ENCODE measurements at places on chromosomes 11 and 22.

GRCh38 chr11:120340529-120340928 is 4.3 kb downstream of the ARHGEF12 start:
- DNase-seq: no peak

DNA sequence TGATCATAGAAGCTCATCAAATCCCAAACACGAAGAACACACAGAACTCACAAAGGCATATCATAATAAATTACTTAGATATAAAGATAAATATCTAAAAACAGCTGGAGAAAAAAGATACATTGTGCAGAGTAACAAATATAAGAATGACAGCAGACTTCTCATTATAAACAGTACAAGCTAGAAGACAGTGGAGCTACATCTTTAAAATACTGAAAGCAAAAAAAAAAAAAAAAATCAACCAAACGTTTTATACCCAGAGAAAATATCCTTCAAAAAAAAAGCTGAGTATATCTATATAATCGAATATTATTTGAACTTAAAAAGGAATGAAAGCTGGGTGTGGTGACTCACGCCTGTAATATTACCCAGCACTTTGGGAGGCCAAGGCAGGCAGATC is 90.0 kb downstream of the SBF2 start:
- no peak for DNase-seq

DNA sequence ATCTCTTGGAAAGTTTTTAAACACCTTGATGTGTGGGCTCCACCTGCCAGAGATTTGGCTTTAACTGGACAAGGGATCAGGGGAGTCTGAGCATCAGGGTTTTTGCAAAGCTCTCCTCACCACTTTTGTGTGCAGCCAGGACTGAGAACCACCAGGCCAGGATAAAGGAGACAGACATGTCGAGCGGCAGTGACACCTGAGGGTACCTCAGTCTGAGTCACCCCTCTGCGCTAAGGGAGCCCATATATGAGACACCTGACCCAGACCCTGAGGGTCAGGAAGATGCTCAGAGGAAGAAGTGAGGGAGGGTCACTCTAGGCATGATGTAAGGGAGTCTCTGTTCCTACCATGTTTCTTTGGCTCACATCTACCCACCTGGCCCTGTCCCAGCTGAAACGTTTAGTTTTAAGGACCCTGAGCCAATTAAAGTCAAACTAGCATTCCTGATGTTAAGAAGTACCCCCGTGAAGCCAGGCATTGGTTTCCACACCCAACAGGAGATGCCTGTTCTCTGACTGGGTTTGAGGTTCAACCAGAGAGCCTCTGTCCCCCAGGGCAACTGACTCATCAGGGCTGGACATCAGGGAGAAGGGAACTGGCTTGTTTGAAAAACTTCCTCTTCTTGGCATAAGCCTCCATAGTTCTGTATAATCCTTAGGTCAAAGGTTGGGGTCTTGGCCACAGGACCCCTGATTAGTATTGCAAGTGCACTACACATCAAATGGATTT is 72.4 kb upstream of the BIRC3 start:
- DNase-seq: peak; percentile 53

DNA sequence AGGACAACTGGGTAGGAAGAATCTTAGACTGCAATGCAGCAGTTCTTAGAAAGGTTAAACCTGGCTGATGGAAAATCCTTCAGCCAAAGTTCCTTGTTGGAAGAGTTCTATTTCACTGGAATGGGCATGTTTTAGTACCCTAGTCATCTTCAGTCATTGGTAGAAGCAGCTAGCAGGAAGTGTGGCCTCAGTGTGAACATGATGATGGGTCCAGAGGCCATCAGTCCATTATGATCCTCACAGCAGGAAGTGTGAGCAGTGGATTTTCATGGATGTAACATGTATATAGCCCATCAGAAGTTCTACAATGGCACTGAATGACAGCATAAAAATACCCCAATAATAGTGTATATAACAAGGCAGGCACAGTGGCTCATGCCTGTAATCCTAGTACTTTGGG is 35.9 kb upstream of the PDE3B start:
- DNase-seq: no peak

GRCh38 chr11:19560156-19560555 is 152.5 kb upstream of the NAV2 start:
- no peak for DNase-seq

DNA sequence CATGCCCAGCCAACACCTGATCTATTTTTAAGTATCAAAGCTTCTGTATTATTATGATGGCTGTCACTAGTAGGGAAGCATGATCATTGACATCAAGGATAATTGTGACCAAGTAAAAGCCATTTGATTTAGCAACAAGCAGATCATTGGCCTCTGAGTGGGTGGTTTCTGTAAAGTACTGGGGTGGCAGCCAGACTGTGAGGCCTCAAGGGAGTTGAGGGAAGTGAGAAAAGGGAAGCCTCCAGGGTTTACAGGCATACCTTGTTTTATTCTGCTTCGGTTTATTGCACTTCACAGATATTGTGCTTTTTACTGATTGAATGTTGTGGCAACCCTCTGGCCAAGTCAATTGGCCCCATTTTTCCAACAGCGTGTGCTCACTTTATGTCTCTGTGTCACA is 60.1 kb downstream of the PRR5L start:
- DNase-seq: no peak

DNA sequence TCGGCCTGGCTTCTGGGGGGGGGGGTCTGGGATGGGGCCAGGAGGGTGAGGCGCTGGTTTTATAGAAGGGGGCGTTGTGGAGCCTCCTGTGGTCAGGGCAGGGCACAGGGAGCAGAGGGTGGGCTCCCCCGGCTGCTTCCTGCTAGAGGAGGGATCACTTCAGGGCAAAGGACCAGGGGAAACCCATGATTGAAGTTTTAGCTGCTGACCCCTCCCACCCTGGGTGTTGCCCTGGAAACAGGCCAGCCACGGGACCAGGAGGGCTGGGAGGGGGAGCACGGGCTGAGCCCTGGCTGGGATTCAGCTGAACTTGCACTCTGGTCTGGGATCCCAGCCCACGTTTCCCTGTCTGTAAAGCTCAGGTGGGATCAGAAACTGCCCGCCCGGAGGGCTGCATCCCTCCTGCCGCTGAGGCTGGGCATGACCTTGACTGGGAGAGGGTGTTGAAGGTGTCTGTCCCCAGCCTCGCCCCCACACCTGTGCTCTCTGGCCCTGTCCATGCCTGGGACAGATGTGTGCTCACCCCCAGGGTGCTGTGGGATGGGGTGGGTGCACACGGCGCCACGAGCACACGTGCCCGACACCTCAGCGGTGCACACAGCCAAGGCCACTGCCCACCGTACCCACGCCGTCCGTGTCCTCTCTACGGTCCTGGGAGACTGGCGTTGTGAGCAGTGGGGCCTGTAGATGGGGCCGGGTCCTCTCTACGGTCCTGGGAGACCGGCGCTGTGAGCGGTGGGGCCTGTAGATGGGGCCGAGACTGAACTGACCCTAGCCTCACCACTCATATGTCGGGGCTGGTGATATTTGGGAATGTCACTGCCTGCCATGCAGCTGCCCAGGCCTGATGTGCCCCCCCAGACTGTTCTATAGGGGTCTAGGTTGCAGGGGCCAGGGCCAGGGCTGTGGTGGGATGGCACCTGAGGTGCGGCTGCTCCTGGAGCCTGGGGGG is 2.3 kb downstream of the TSPAN4 start:
- DNase-seq: no peak

DNA sequence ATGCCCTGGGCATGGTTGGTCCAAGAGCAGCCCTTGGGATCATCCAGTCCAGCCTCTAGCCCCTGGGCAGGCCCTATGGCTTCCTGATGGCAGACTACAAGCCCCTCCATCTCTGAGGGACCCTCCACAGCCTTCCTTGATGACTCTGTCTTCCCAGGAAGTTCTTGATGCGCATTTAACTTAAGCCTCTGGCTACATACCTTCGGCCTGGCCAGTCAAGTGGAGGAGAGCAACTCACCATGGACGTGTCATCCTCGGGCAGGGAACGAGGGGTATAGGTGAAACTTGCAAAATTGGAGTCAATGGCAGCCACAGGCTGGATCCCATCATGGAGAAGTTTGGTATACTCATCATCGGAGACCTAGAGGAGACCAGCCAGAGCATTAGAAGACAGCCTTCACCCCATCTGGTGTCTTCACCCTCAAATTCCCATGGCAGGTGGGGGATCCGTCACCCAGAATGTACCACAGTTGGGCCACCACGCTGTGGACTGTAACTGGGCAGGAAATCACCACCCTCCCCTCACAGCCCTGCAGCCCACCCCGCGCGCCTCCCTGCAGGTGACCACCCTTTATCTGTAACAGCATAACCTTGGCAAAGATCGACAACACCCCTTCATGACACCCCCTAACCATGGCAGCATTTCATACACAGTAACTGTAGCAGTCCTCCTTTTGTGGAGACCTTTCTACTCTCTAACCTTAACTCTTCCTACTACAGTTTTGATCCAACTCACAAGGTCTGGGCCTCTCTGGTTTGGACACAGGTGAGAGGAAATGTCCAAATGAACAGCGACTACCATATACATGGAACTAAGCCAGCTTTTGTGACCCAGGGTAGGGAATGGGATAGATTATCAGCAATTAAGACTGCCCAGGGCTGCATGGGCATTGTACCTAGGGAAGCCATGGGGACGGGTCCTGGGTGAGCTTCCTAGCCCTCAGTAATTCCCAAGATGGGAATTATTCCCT is 91.7 kb downstream of the PDE2A start:
- no peak for DNase-seq

GRCh38 chr22:22817468-22818201 is 70.0 kb upstream of the IGLL5 start:
- DNase-seq: no peak

DNA sequence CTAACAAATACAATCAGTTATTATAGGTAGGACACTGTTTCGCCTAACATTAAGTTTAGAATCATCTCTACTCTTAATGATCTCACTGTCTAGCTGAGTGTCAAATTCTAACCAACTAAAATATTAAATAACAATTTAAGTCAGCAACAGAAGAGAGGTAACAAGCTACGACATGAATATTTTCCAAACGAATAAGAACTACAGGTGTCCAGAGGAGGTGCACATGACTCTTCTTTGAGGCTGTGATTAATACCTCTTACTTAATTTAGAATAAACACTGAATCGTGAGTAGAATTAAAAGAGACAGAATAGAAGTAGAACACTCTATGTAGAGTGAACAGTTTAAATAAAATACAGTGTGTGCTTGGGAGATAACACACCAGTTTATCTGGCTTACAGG is 619.0 kb upstream of the ARHGAP42 start:
- no peak for DNase-seq

GRCh38 chr11:47979378-47980087 is 826 bp upstream of the PTPRJ start:
- no peak for DNase-seq

DNA sequence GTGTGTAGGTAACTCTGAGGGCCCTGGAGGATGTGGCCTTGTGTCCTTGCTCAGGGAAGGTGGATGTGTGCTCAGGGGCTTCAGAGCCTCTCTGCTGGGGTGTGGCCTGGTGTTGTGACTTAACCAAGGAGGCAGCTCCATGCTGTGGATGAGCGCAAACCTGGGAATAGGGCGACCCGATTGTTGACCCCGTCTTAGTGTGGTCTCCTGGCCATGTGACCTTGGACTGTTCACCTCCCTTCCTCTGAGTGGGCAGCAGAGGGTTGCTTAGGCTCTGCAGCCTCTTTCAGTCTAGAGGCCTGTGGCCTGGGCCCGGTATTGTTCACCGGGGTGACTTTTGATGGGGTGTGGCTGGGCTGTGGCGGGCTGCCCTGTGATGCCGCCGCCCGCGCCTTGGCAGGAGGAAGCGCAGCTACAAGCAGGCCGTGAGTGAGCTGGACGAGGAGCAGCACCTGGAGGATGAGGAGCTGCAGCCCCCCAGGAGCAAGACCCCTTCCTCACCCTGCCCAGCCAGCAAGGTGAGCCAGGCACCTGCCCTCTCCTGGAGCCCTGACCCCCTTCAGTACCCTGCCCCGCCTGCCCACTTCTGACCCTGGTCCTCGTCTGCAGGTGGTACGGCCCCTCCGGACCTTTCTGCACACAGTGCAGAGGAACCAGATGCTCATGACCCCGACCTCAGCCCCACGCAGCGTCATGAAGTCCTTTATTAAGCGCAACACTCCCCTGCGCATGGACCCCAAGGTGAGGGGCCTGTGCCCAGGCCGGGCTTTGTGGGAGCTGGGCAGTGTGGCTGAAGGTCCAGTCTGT is 16.7 kb downstream of the INCENP start:
- no peak for DNase-seq

- no peak for DNase-seq
Observed at GRCh38 chr22:24807284-24807950, 1.4 kb downstream of the SGSM1 start.

DNA sequence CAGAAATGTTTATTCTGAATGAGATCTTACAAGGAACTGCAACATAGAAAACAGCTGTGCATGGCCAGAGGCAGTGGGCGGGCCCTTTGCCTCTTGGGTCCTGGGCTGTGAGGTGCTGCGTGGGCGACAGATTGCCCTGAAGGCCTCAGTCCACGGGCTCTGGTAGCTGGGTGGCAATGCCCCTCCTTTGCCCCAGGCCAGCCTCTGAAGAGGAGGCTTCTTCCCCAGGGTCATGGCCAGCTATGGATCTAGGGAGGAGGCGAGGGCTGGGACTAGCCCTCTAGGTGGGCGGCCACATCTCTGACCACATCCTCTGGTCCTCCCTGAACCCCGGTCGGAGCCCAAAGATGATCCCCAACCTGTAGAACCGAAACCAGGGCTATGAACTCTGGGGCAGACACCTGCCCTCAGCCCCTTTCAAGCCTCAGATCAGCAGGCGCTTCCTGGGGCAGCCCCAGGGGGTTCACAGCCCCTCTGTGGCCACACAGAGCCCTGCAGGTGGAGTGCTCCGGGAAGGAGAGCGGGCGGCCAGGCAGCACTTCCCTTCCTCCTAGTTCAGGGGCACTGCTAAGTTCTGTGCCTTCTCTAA is 6.6 kb upstream of the CDC42BPG start:
- DNase-seq: no peak

GRCh38 chr11:35235936-35236666 is 97.1 kb downstream of the CD44 start:
- DNase-seq: peak; percentile 61

DNA sequence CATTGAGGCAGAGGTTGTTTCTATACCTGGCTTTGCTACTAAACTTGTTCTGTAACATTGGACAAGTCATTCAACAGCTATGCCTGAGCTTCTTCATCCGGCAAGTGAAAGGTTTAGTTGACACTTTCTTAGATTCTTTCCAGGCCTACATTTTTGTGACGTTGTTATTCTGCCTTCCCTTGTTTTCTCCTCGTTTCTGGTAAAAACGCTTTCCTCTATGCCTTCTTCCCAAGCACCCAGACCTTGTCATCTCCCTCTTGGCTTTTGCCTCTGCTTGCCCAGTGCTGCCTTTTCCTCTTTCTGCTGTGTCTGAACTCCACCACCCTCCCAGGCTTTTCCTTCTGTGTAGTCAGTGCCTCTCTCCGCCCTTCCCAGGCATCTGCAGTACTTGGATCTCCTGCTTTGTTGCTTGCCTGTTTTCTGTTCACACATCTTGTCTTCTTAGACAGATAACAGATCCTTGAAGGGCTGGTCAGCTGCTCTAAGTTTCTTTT is 1.4 kb upstream of the AMOTL1 start:
- no peak for DNase-seq

GRCh38 chr11:73519266-73519665 is 78.6 kb downstream of the FAM168A start:
- DNase-seq: no peak

GRCh38 chr11:131327421-131327820 is 43.0 kb upstream of the NTM start:
- no peak for DNase-seq

All from HCT116 (cell line).